Psoas muscle (tissue), 8 donors: ENCODE measurements at places on chromosomes 12 and 14.
A peak's percentile ranks its signal among the peaks of the same experiment; 100 is the strongest.

DNA sequence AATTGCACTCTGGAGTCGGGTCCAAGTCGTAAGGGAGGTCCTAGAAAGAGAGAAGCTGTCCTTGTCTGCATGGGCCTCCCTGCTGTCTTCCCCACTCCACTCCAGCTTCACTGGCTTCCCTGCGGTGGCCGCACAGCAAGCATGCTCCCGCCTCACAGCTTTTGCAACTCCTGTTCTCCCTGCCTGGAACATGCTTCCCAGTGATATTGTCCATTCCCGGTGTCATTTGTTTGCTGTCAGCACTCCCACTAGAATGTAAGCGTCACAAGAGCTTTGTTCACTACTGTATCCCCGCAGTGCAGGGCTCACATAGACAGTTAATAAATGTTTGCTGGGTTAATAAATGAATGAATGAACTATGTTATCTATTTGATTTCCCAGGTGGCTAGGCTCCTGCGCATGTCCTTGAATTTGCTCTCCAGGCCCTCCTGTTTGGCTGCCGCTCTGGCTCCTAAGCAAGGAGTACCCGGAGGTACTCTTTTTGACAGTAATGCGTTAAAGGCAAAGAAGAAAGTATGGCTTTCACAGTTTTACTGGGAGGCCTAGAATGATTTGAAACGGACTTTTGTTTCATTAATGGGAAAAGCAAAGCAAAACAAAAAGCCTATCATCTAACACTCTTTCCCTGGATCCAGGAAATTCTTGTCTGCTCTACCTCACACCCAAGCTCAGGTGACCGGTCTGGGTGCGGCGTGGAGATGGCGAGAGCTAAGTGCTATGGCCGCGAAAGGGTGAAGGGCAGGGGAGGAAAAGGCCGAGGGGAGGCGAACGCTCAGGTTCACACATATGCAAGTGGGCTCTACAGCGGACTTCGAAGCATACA is 6.2 kb upstream of the SLC7A7 start:
- H3K27ac ChIP-seq = no peak overlapping the region
- H3K4me3 ChIP-seq = no peak overlapping the region
- H3K4me1 ChIP-seq = no peaks in the 10 kb centered on the region
- no peaks in the 10 kb centered on the region for H3K36me3 ChIP-seq
- no peaks in the 10 kb centered on the region for H3K27me3 ChIP-seq

DNA sequence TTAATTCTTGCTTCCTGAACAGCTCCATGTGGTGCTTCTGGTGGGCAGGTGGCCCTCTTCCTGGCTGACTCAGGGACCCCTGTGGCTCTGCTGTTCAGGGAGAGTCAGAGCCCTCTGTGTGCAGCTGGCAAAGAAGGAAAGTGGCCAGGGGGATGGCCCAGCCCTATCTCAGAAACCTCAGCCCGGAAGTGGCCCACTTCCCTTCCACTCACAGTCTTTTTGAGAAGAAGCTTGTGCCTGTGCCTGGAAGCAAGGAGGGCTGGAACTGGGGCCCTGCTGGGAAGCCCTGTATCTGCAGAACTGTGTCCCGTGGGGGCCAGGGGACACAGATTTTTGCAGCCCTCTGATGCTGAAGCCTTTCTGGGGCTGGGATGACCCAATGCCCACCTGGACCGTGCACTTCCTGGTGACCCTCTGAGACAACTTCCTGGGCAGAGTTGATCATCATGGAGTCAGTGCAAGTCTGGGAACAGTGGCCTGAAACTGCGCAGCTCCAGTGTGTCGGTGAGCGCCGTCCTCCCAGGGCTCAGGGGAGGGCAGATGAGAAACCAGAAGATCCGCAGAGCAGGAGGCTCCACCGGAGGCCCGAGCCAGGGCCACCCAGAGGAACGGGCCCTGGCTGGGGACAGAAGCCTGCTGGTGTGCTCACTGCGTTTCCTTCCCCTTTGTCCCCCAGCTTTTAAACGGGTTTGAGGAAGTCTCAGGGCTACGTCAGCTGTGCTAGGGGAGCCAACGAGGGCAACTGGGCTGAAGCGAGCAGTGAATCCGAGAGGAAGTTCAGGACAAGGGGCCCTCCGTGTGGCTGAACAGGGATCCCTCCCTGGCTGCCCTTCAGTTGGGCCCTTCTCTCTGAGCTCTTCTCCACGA is 217.4 kb upstream of the RTL1 start:
- peak overlapping the region; percentile 41 for H3K4me3 ChIP-seq
- DNase-seq = peak; percentile 73
- H3K4me1 ChIP-seq = no peaks in the 10 kb centered on the region
- no peaks in the 10 kb centered on the region for H3K27me3 ChIP-seq
- peak overlapping the region; percentile 1 for H3K27ac ChIP-seq
- H3K36me3 ChIP-seq = no peaks in the 10 kb centered on the region

DNA sequence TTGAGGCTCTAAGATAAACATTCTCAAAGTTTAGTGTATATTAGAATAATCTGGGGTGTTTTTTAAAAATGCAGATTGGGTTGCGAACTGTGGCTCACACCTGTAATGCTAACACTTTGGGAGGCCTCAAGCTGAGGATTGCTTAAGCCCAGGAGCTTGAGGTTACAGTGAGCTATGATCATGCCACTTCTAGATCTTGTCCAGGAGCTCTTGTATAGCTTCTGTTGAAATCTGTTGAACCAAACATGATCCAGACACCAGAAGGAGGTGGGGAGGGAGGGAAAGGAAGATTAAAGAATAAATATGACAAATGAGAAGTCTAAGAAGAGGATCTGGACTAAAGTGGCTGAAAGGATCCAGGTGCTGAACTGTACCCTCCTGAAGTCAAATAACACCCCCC is 14.4 kb downstream of the PDE1B start:
- no peaks in the 10 kb centered on the region for H3K36me3 ChIP-seq
- H3K27ac ChIP-seq = no peak overlapping the region
- no peaks in the 10 kb centered on the region for H3K4me1 ChIP-seq
- no peak overlapping the region for H3K4me3 ChIP-seq
- no peak for DNase-seq

GRCh38 chr12:110528277-110528839 is 26.2 kb downstream of the RAD9B start:
- H3K27ac ChIP-seq = no peak overlapping the region
- no peak overlapping the region for H3K4me3 ChIP-seq
- no peaks in the 10 kb centered on the region for H3K27me3 ChIP-seq
- peaks cover 4% of the 10 kb centered on the region for H3K36me3 ChIP-seq
